ENCODE measurements at places on chromosomes 7 and 10.

- DNase-seq: no peak
Observed at GRCh38 chr10:61464461-61465170, 11.4 kb upstream of the TMEM26 start.

- no peak for DNase-seq
Observed at GRCh38 chr10:104492329-104492940, 138.8 kb downstream of the CFAP58 start.

GRCh38 chr10:122688293-122688989, 11.2 kb downstream of the C10orf120 start:
- DNase-seq: no peak

GRCh38 chr7:55066524-55066923, 47.7 kb downstream of the EGFR start:
- DNase-seq: no peak

GRCh38 chr10:61028861-61029361, 84.9 kb upstream of the RHOBTB1 start:
- no peak for DNase-seq

GRCh38 chr7:38704751-38705150, 73.6 kb upstream of the AMPH start:
- no peak for DNase-seq

- no peak for DNase-seq
Observed at GRCh38 chr10:110263164-110263563, 41.6 kb downstream of the SMNDC1 start.

GRCh38 chr10:116621934-116622655, 1.3 kb downstream of the PNLIPRP2 start:
- no peak for DNase-seq

GRCh38 chr10:44380829-44381600, 3.9 kb downstream of the CXCL12 start:
- DNase-seq: no peak

- DNase-seq: no peak
Observed at GRCh38 chr7:131921016-131921415, 364.6 kb upstream of the PODXL start.

DNA sequence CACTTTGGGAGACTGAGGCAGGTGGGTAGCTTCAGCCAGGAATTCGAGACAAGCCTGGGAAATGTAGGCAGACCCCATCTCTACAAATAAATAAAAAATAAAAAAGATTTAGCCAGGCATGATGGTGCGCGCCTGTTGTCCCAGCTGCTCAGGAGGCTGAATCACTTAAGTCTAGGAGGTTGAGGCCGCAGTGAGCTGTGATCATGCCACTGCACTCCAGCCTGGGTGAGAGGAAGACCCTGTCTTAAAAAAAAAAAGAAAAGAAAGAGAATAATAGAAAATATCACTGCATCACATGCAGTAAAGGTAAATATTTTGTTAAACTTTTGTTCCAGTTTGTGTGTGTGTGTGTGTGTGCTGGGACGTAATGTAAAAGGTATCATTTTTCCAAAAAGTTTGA, 3.0 kb downstream of the STRIP2 start:
- no peak for DNase-seq

DNA sequence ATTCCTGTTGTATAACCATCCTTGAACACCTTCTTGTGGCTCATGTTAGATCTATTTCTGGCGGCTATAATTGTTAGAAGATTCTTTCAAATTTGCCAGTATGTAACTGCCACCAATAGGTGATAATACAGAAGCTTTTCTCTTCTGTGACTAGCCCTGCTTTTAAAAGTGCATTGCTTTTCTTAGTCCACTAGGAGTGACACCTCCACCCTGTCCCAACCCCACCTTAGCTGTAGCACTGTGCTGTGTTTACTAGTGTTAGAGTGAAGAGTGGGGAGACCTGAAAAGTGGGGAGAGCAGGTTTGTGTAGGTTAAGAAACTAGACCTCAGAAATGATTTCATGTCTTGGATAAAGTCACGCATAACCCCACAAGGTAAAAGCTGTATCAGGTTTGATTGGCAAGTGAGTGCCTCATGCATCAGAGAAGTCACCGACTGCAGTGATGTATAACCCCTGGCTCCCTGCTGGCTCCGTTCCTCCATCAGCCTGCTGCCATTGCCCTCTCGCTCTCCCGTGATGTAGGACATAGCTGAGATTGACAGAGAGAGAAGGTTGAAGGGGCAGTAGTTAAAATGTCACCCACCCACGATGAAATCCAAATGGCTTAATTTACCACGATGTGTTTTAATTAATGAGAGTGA, 12.5 kb downstream of the NPVF start:
- DNase-seq: no peak

GRCh38 chr10:104069613-104070012, 16.1 kb downstream of the COL17A1 start:
- DNase-seq: no peak

DNA sequence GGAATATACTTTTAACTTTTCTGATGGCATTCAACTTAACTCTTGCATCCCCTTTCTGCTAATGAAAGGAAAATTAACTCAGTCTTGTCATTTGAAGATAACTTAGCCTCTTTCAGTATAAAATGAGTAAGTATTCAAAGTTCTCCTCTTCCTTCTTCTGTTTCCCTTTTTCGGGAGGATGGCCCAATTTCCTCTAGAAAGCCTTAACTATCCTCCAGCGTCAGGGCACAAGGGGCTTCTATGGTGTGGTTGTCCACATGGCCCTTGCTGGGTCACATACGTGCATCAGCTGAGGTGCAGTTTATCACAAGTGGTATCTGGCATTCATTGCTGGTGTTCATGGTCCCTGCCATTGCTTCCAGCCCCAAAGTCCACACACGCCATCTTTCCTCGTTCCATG, 17.8 kb upstream of the GSAP start:
- DNase-seq: no peak

- DNase-seq: no peak
Observed at GRCh38 chr7:30654296-30655090, 27.8 kb downstream of the CRHR2 start.

GRCh38 chr10:3803295-3803926, 18.4 kb upstream of the KLF6 start:
- DNase-seq: no peak

DNA sequence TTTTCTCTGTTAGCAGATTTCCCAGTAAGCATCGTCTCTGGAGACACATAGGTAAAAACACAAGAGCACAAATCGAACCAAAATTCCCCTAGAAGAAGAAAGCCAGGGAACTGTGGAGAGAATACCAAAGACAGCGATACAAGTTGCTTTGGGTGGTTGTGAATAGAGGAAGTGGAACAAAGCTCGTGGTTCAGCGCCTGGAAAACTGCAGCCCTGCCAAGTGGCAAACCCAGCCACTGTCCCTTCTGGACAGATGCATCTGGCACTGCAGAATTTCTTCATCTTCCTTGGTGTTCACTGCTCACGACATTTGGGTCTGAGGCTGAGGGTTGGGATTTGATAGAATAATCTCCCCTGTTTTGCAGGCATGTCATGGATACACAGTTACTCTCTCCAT, 733.8 kb downstream of the PARD3 start:
- DNase-seq: no peak

DNA sequence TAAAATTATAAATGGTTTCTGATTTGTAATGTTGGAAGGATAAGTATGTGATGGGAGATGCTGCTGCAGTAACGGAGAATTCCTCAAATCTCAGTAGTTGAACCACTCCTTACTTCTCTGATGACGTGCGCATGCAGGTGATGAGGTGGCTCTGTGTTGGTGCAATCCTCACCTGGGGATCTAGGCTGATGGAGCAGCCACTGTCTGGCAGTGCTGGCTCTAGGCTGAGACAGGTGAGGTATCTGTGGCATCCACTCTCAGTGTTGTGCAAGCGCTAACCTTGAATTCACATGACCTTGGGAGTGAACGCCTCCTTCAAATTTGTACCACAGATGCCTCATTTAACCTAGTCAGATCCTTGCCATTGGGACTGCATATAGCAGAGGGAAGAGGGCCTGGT, 35.0 kb downstream of the LHFPL3 start:
- DNase-seq: no peak

GRCh38 chr7:125316466-125316865, 386.8 kb upstream of the POT1 start:
- no peak for DNase-seq

All from GM18507 (cell line).